ENCODE measurements at places on chromosomes 7 and 10. TPM values are rescaled to one million over a fixed set of nuclear protein-coding genes. Genes with fewer than 3 reads are reported as not detected.

DNA sequence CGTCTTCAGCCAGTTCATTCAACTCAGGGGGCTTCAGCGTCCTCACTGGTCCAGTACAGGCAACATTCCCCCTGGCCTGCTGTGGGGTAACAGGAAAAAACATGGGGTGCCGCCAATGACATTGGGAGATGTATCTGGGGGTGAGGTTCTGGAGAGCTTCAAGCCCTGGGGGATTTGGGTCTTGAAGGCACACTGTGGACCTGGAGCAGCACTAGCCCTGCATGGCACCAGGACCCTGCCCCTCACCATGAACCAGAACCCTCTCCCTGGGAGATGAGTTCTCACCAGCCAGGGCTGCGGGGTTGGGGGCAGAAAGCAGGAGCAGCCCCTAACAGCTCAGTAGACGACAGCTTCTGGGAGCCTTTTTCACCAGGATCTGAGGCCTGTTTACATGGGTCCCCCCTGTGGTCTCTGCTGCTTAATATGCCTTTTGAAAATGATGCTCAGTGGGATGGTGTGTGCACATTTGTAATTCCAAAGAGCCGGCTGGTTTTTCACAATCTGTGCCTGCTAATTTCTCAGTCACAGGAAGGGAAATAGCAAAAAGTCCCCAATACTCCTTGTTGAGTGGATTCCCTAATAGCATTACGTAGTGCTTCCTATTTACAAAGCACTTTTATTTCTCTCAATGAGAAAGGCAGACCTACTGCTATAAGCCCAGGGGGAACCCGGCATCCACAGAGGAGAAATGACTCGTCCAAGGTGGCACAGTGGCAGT is 509.5 kb downstream of the RPS24 start:
- DNase-seq = no peak

GRCh38 chr10:119131512-119132240 is 27.8 kb downstream of the DENND10 start:
- DNase-seq = no peak

DNA sequence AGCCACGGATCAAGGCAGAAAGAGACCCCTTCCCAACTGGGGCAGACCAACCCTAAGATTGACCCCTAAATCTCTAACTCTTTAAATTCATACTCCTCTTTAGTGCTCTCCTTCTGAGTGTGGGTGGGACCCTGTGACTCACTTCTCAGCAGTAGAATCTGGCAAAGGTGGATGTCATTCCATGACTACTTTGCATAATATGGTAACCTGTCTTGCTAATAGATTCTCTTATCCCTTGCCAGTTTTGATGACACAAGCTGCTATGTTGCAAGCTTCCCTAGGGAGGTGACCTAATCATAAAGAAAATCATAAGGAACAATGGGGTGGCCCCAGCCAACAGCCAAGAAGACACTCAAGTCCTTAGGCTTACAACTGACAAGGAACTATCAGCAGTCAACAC is 155.4 kb upstream of the VWC2 start:
- no peak for DNase-seq

C10orf105 gene
- total RNA-seq = not detected

ENKUR gene
- total RNA-seq = 0.34 TPM

CHN2 gene
- total RNA-seq = 3.6 TPM

STARD3NL gene
- 68.7 TPM for total RNA-seq

CPA4 gene
- total RNA-seq = 0.25 TPM
